ENCODE measurements at places on chromosomes 2 and 18.

DNA sequence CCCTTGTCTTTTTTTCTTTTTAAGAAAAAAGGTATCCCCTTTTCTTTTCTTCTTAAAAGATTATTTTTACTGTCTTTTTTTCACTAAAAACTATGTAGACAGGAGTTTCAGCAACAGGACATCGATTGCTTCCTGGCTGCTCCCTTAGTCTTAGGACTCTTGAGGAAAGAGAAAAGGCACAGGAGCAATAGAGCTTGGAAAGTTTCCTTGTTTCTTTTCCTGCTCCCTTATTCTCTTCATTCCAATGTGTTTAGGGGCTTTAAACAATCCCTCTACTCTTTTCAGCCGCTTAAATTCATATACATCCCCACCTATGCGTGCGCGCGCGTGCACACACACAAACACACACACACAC is 225.9 kb upstream of the FBXO11 start:
- no peak for DNase-seq

GRCh38 chr2:201798252-201798913 is 8.0 kb upstream of the CDK15 start:
- peak; percentile 49 for DNase-seq

- DNase-seq, result no peak
These were observed 102.9 kb downstream of the LRP2 start for GRCh38 chr2:169259402-169259801.

DNA sequence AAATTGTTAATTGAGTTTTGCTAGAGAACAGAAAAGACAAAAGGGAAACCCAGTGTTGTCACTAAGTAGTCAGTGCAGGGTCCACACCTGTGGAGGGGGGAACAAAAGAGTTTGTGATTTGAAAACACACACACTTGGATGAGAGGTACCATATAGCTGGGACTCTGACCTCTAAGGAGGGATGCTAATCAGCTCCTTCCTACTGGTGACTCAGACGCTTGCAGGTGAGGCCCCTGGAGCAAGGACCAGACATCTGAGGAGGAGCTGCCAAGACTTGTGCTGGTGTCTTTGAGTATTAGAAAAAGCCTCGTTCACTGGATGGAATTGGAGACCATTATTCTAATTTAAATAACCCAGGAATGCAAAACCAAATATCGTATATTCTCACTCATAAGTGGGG is 146.4 kb upstream of the MAP2 start:
- no peak for DNase-seq

DNA sequence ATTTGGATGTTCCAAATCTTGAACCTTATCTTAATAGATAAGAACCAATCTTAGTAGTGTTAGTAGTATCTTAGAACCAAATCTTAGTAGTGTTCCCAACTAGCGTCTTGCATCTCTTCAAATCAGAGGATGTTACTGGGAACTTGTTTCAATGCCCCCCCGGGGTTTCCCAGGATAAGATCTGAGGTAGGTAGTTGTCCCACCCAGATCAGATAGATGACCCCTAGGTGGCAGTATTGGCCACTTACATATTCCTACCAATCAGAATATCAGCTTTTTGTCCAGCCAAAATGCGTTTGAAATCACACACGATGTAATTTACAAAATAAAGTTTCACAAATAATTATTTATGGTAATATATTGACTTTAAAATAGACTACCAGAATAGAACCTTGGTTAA is 314.8 kb downstream of the MBD2 start:
- peak; percentile 0 for DNase-seq

DNA sequence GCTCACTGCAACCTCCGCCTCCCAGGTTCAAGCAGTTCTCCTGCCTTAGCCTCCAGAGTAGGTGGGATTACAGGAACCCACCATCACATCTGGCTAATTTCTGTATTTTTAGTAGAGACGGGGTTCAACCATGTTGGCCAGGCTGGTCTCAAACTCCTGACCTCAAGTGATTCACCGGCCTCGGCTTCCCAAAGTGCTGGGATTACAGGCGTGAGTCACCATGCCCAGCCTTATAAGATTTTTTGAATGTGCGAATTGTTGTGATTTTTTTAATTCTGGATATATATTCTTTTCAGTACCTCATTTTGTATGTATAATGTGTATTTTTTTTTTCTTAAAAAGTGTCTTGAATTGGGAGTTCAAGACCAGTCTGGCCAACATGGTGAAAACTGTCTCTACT is 42.0 kb upstream of the CCDC150 start:
- no peak for DNase-seq

DNA sequence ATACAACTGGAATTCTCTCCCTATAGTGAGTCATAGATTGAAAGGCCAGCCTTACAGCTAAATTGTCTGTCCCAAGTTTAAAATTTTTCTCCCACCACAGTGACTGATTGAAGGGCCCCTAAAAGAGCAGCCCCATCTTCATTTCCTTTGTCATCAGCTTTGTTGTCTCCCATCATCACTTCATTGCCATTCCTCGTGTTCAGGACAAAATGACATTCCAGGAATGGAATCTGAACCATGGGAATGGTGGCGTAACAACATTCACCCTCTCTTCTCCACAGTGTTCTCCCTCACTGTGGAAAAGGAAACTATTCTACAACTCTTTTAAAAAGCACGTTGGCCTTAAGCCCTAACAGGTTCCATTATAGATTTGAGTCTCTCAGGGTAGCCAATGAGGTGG is 52.1 kb downstream of the PSTPIP2 start:
- DNase-seq, result no peak

Measured in HTR-8/SVneo (cell line).